ENCODE measurements at places on chromosomes 5 and 9.

GRCh38 chr5:18329328-18329727 is 695.1 kb downstream of the TAF11L14 start:
- DNase-seq: no peak

GRCh38 chr5:14707811-14708390 is 43.4 kb downstream of the OTULIN start:
- DNase-seq: no peak

- peak; percentile 59 for DNase-seq
Observed at GRCh38 chr9:34179213-34180136, 632 bp downstream of the UBAP1 start.

- DNase-seq: no peak
Observed at GRCh38 chr9:96484521-96484931, 34.6 kb downstream of the HABP4 start.

DNA sequence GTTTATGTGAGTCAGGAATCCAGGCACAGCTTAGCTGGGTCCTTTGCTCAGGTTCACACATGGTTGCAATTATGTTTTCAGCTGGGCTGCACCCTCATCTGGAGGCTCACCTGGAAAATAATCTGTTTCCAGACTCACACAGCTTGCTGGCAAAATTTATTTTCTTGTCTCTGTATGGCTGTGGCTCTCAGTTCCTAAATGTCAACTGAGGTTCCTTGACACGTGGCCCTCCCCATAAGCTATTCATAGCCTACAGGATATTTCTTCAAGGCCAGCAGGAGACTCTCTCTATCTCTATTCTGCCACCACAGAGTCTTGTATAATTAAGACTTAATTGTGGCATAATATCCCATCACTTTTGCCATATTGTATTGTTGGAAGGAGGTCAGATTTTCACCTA is 732.0 kb downstream of the CDH18 start:
- DNase-seq: no peak

DNA sequence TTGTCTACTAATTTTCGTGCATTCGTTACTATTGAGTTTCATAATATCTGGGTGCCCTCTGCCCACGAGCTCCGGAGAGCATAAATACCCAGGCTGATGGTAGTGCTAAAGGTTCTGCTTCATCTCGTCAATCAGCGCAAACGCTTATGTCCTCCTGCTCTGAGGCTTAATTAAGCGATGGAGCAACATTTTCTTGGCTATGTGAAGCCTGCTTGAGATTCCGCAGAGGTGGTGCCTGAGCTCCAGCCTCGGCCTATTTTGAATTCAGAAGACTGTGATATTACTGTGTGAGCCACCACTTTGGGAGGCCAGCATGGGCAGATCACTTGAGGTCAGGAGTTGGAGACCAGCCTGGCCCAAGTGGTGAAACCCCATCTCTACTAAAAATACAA is 44.8 kb downstream of the ANXA2R start:
- DNase-seq: no peak

DNA sequence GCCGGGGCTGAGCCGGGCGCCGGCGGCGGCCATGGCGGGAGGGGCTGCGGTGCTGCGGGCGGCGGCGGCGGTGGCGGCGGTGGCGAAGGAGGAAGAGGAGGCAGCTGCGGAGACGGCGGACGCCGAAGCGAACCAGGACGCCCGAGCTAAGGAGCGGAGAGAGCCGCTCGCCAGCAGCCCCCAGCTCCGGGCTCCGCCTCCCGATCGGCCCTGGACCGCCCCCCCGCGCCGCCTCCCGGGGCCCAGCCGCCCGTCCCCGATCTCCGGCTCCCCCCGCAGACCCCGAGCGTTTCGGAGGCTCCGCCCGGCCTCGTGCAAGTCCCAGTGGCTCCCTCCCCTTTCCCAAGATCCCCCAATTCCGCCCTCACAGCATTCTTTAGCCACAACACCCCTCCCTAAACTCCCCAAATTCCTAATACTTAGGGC is at the start of gene ASTN2:
TSS of gene ASTN2 (minus strand) at position 152 of the 426 bp plus-strand sequence. CDS start at position 33, 119 bp downstream.
- DNase-seq: peak; percentile 42

GRCh38 chr5:133240425-133241091 is 188.7 kb downstream of the HSPA4 start:
- DNase-seq: no peak

DNA sequence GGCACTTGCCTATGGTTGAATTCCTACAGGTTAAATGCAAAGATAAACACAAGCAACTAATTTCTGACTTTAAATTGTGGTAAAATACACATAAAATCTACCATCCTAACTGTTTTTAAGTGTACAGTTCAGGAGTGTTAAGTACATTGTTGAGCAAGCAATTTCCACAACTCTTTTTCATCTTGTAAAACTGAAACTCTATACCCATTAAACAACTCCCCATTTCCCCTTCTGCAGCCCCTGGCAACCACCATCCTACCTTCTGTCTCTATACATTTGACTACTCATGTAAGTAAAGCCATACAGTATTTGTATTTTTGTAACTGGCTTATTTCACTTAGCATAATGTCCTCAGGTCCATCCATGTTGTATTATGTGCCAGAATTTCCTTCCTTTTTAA is 38.5 kb upstream of the STX17 start:
- no peak for DNase-seq

DNA sequence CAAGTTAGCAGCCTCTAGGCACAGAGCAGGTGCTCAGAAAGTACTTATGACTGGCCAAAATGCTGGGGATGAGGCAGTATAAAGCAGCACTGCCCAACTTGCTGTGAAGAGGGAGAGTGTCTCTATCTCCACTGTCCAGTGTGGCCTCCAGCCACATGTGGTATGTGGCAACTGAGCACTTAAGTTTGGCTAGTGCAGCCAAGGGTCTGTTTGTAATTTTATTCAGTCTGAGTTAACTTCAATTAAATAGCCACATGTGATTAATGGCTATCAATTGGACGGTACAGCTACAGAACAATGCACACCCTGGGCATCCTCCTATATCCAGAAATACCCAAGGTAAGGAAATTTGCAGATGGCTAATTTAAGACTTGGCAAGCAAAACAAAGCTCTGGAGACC is 26.9 kb downstream of the ROR2 start:
- no peak for DNase-seq

DNA sequence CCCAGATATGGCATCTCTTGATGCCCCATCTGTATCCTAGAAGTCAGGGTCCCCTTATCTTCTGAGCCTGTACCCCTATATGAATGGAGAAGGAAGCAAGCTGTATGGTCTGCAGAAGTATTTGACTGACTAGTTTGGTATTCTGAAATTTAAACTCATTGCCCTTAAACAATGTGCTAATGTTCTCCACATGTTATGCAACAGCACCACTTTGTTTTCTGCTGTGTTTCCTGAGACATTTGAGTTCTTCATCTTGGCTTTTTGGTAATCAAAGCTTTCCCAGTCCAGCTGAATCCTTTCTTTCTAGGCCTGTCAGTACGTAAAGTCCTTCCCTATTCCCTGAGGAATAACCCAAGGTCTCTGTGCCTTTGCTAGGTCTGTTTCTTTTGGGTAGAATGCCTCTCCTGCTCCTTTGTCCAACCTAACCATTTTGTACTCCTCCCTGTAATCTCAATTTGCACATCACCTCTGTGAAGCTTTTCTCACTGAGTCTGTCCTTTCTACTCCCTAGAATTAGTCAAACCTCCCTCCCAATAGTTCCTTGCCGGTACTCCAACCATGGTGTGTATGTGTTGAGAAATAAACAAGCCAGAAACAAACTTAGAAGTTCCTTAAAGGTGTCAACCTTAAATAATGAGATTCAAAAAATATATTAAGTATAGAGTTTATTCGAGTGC is 72.1 kb upstream of the HSPB3 start:
- no peak for DNase-seq

GRCh38 chr5:142445266-142445665 is 120.4 kb upstream of the SPRY4 start:
- DNase-seq: no peak

DNA sequence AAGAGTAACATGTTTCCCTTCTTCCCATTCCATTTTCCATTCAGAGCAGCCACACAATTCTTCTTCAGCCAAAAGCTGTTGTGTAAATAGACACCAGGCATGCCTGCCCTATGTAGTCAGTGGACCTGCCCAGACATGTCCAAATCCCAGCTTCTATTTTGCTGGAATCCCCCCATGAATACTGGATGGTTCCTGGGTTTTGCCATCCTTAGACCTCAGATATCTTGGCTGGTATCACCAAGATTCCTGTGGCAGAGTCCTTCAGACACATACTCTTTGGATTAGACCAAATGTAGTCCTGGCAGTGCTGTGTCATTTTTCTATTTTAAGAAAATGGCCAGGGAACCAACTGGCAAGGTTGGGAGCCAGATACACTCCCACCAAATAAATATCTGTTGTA is 10.3 kb downstream of the FST start:
- DNase-seq: peak; percentile 23

DNA sequence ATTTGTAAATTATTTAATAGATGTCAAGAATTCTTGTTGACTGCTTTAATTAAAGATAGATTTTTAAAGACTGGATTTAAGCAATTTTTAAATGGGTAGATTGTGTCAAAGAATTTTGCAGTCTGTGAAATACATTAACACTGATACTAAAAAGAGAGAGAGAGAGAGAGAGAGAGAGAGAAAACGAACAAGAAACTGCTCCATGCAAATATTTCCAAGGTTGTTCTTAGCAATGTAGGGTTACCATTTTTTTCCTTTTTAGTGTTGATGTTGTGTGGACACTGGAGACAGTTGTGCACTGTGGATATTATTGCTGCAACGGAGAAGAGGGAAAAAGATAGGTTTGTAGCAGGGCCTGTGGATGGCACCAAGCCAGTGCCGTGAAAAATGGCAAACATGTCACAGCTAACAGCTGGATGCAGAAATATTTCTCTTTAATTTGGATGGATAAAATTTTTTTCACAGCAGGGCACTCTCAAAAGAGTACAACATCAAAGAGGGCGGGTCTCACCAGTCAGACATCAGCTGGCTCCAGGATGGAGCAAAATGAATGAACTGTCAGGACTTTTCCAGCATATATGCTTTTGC is 58.2 kb downstream of the PRDM6 start:
- no peak for DNase-seq

DNA sequence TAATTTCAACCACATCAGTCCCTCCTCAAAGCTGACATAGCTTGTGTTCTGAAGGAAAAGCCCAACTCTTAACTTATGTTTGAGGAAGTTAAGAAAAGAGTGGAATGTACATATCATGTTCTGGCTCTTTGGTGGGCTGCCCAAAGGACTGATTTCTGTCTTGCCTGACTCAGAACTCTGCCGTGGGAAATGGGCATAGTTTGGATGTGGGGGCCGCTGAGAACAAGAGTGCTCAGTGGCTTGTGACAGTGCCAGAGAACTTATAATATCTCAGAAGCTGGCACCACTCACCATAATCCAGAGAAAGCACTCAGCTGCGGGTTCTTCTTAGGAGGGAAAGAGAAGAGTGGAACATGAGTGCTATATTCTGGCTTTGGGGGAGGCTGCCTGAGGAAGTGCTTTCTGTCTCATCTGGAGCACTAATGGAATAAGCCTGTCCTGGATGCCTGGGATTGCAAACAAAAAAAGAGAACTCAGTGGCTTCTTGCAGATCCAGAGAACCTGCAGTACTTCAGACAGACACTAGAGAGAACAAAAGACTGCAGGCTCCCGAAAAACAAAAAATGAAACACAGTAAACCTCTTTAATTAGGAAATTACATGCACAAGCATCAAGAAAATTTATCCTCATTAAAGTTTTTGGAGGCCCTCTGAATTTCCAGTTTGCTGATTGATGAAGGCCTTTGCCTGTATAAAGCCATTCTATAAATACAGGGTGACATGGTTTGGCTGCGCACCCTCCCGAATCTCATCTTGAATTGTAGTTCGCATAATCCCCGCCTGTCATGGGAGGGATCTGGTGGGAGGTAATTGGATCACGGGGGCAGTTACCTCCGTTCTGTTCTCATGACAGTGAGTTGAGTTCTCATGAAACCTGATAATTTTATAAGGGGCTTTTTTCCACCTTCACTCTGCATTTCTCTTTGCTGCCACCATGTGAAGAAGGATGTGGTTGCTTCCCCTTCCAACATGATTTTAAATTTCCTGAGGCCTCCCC is 207.0 kb downstream of the DMAC1 start:
- DNase-seq: no peak

DNA sequence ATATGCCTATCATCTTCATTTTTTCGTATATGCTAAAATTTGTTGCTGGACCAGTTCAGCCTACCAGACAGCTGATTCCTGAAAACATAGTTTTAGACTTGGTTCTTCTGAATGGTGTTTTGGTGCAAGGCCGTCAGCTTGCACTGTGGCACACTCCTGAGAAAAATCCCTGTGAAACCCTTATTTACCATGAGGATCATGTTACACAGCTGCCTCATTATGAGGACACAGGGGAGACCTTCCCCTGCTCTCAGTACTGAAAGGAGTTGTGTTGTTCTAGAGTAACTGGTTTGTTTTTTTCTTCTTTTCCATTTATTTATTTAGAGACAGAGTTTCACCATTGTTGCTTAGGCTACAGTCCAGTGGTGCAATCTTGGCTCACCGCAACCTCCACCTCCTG is 37.6 kb downstream of the MAST4 start:
- peak; percentile 47 for DNase-seq

GRCh38 chr9:127570533-127571111 is 41.5 kb upstream of the STXBP1 start:
- DNase-seq: no peak

GRCh38 chr9:14107977-14108376 is 206.0 kb downstream of the NFIB start:
- DNase-seq: peak; percentile 26

- DNase-seq: no peak
Observed at GRCh38 chr5:75584641-75585040, 26.6 kb upstream of the ANKDD1B start.

GRCh38 chr9:11159318-11159862 is 546.6 kb upstream of the PTPRD start:
- DNase-seq: no peak

DNA sequence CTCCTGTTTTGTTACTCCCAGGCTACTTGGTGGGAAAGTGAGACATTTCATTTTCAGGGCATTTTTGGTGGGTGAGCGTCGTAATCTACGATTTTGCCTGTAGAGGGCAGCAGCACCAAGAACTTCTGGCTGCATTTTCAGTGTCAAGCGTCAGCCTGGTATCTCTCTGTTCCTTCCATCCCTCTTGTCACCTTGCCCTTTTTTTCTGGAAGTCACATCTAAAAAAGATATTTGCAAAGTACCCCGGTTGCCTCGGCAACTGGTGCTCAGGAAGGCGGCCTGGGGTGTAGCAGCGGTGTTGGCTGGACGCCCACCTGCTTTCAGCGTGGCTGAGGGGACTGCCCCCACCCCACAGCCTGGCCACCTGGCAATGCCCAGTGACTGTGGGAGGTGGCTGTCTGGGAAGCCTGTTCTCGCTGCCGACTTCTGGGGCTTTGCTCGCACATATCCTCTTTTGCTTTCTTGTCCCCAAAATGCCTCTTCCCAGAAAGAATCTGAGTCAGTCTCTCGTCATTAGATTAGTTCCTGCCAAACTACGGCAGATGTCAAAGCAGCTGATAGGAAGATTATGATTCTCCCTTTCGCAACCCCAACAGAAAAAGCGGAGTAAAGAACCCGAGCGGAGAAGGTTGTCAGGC is 84.5 kb downstream of the ACER2 start:
- DNase-seq: peak; percentile 77

DNA sequence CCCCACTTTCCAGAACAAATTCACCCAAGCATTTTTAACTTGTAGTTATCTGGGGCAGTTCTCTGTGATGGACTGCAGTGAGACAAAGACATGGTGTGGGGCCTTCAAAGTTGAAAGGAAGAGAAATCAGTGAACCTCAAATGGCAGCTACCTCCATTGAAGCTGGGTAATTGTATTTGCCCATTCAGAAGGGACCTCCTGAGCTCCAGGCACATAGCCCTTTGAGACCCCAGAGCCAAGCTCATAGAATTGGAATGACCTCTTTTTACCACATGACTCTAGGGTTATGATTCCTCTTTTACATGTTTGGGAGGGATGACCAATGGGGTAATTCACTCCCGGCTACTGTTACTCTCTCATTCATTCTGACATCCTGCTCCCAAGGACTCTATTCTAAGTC is 368.4 kb upstream of the ITGA1 start:
- no peak for DNase-seq

GRCh38 chr9:19641046-19641445 is 147.8 kb downstream of the SLC24A2 start:
- DNase-seq: no peak

Measured in NCI-H1105 treated with DMSO at 0.1 percent for 48 hours (cell line).